ENCODE measurements at places on chromosomes 3 and 15.

- no peak for DNase-seq
Measured at GRCh38 chr3:33099109-33099645, 2.2 kb upstream of the GLB1 start.

DNA sequence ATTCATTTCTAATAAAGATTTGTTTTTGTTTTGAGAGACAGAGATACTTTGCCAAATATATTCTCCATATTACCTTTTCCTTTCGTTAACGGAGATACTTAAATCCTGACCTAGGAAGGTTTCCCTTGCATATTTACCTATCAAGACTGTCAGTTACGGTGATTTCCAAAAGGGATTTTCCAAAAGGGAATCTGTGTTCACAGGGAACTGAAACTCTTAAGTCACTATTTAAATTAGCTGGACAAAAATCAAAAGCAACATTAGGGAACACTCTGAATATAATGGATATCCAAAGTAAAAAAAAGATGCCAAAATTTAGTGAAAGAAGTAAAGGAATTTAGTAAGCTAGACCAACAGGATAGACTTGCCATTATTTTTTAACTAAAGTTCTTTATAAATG, 576 bp downstream of the LRRFIP2 start:
- DNase-seq: no peak

GRCh38 chr3:123789760-123790159, 94.4 kb downstream of the MYLK start:
- no peak for DNase-seq

- no peak for DNase-seq
Measured at GRCh38 chr3:47901280-47901833, 98.4 kb downstream of the DHX30 start.

GRCh38 chr3:43909149-43909548, 218.4 kb downstream of the ABHD5 start:
- no peak for DNase-seq
